Left ventricle myocardium superior (tissue), 1 donor: ENCODE measurements at places on chromosomes 16 and 17.
A peak's percentile ranks its signal among the peaks of the same experiment; 100 is the strongest.

DNA sequence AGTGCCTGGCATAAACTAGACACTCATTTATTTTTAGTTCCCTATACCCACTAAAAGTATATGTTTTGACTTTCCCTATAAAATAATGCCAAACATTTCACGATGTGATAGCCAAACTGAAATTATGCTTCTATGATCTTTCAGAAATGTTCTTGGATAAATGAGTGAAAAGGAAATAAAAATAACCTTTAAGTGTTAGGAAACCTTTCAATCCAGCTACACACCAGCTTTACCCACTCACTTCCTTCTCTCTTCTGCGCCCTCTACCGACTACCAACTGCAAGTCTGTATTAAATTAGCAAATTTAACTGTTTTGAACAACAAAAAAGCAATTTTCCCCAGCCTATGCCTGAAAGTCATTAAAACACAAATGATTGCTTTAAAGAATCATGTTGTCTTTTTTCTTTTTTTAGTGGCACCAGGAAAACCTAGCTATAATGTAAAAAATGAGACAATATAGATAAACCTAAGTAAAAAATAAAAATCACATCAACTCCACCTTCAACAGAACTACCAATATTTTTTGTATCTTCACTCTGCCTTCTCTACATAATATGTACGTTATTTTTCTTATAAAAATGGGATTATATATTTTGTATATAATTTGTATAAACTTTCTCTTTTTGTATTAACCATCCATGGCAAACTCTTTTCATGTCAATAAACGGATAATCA is 13.2 kb upstream of the TMEM100 start:
- no peak for DNase-seq

DNA sequence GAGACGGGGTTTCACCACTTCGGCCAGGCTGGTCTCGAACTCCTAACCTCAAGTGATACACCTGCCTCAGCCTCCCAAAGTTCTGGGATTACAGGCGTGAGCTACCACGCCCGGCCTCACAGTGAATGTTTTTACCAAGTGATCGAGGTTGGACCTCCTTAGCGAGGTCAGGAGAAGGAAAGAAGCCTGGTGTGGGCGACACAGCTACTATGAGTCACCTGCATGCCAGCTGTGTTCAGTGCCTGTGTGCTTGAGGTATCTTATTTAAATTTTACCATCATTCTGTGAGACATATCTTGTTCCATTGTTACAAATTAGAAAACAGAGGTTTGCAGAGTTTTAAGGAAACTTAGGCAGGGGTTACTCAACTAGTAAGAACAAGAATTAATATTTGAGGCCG is 174.8 kb upstream of the DYNLRB2 start:
- DNase-seq: no peak

- no peak for DNase-seq
Measured at GRCh38 chr17:50863221-50863843, 2.8 kb downstream of the TOB1 start.

GRCh38 chr16:11201498-11202259 is 54.3 kb downstream of the SOCS1 start:
- DNase-seq: no peak

- DNase-seq: no peak
Measured at GRCh38 chr16:23896832-23897821, 61.3 kb downstream of the PRKCB start.

DNA sequence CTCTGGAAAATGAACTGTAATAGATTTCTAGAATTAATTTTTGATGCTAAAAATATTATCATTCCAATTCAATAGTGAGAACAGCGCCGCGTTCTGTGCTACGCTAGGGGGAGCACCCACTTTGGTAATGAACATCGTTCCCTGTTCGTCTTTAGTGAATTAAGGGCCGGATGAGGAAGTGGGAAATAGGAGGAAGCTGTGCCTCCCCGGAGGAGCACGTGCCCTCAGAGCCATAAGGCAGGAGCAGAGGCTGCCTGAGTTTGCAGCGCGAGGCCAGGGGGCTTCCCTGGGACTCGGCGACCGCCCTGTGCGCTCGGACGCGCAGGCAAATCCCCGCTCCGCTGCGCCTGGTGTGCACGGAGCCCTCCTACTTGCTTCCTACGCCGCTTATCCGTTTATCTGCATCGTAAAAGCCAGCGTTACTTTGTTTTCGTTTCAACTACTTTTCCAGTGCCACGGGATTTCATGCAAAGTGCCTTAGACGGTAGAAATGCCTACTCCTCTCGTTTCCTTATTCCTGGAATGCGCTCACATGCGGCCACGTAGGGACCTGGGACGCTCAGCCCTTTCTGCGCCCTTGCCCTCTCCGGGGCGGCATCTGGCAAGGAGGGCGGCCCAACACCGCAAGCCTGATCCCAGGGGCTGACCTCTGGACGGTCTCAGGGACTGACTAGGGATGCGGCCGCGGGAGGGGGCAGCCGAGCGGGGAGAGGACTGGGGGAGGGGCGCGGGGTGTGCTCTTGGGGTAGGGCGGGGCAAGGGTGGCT is 76.4 kb downstream of the KCNJ12 start:
- DNase-seq: peak; percentile 58

GRCh38 chr16:56870276-56870888 is 5.4 kb downstream of the SLC12A3 start:
- DNase-seq: no peak

DNA sequence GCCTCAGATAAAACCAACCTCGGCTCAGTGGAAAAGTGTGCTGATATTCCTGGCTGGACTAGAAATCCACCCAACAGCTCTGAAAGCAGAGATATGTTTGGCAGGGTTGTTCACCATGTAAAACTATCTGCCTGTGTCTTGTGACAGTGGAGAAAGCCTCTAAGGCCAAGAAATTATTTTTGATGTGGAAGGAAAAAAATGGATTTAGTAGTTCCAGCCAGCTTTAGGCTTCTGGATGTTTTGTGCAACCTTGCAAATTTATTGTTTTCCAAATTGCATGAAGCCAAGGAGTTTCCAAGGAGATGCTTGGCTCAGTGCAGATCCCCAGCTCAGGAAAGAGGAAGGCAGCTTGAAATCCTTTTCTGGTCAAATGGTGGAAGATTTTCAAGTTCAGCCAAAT is 31.6 kb downstream of the TEKT5 start:
- DNase-seq: no peak

DNA sequence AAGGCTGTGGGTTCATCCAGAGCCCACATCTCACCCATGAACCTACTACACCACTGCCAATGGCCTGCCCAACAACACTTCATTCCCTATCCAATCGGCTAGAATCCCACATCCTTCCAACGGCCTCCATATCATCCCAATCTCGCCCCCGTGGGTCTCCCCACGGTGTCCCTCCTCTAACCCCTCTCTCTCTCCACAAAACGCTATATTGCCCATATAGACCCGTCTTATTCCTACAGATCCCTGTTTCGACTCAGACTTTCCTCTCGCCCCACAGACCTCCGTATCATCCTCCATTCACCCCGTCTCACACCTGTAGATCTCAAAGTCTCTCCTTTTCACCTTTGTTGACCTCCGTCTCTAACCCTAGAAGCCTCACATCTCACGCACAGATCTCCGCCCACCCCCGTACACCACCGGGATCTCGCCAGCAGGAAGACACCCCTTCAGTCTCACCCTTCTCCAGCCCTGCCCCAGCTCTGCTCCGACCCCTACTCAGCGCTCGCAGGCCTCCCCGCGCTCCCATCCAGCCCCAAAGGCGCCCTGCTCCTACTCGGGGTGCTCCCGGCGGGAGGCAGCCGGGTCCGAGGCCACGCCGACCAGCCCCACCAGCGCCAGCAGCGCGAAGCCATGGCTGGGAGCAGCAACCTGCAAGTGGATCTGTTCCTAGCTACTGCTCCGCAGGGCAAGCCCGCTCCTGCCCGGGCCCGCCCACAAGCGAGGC is at the start of gene FDXR:
Gene FDXR (minus strand): TSS at position 682 of the 724 bp plus-strand sequence. CDS start 50 bp downstream, at position 632.
- DNase-seq: no peak

GRCh38 chr16:1308977-1309885 is at the start of gene UBE2I:
TSS of gene UBE2I (plus strand) at chr16:1309636. CDS start at chr16:1314031, 4,395 bp downstream.
- peak; percentile 97 for DNase-seq

- DNase-seq: no peak
Measured at GRCh38 chr16:12345349-12345748, 368.8 kb downstream of the SNX29 start.

DNA sequence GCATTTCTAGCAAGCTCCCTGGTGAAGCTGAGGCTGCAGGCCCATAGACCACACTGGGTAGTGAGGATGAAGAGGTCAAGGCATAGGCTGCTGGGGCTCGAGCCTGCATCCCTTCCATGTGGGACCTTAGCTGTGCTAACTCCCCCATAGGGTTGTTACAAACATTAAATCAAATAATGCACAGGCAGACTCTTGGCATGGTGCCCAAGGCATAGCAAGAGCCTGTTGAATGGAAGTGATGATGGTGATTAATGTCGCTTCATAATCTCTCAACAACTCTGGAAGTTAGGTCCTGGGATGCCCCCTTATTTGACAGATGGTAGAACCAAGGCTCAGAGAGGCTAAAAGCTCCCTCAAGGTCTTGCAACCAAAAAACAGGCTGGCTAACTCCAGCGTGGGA is 283.9 kb upstream of the EEF2KMT start:
- DNase-seq: no peak

- no peak for DNase-seq
Measured at GRCh38 chr17:59311051-59311468, 20.4 kb upstream of the YPEL2 start.

DNA sequence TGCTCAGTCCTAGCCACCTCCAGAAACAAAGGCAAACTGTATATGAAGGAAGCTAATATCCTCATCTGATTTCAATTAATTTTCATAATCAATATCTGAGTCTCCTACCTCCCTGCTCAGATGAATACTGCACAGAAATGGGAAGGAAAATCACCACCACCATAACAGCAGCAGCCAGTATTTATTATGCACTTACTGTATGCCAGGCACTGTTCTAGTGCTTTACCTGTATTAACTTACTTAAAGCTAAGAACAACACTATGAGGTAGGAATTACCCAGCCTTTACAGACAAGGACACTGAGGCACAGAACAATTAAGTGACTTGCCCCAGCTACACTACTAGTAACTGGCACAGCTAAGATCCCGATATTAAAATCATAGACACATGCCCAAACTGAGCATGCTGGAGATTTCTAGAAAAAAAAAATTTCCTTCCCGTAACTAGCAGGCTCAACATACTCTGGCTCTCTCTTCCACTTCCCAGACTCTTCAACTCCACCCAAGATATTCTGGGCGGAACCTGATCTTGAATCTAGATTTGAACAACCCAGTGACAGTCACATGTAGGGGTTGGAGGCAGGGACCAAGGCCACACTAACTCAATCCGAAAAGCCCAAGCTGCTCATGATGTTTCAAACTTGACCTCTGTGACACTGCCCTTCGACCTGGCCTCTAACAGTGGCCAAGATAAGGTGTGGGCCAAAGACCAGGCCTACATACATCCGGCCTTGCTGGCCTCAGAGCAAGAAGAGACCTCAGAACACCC is 3.9 kb downstream of the TRIM25 start:
- no peak for DNase-seq

DNA sequence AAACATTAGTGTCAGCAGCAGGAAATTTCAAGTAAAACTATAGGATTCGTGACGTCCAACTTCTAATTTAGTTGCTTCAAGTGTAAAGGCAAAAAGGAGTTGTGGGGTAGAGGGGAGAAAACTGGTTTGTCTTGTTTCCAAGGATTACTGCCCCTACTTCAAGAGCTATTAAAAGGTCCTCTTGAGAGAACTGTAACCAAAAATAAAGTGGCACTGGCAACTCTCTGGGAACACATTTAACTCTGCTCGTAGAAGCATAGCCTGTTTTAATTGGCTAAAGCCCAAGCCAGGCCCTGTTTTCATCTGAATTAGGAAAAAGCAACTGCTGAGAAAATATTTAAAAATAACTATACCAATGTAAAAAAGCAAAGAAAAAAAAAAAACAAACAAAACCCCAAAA is 51.8 kb upstream of the AKAP1 start:
- no peak for DNase-seq

DNA sequence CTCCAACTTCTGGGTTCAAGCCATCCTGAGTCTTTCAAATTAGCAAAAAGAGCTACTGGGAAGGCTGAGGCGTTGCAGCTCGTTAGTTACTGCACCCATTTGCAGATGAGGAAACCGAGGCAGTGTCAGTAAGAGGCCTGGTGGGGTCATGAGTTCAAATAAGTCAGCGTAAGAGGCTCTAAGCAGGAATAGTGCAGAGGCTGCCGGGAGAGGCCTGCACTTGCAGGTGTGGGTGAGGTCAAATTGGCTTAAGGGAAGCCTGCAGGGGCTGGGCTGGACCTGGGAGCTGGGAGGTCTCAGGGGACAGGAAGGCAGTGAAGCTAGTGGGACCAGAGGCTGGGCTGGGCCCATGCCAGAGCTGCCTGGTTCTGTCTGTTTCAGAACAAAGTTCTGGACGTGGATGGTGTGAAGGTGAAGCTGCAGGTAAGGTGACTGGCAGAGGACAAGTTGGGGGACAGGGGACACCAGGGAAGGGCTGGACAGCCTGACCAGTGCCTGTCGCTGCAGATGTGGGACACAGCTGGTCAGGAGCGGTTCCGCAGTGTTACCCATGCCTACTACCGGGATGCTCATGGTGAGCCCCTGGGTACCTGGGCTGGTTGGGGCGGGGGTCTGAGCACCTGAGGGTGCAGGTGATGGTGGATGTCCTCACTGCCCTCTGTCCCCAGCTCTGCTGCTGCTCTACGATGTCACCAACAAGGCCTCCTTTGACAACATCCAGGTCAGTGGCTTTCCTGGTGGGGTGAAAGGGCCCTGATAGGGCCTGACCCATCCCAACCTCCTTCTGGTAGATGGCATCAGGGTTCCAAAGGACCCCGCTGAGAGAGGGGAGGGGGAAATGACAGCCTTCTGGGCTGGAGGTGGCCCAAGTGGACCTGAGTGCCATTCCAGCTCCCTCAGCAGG is 3.0 kb downstream of the RAB26 start:
- no peak for DNase-seq

DNA sequence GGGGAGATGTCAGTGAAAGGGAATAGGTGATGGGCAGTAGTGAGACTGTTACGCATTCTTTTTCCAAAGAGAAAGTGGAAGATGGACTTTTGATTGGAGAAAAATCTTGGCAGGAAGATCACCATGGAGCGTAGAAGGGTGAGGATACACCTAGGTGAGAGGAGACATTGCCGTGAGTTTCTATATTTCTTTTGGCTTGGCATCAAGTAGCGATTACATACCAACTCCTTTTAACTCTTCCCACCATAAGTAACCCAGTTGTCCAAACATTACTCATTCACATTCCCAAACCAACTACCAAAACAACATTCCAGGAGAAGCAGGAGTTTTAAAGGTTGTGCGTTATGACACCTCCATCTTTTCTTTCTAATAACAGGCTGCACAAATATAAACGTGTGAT is 10.7 kb upstream of the KRT28 start:
- DNase-seq: no peak
